HCEC 1CT (cell line): ENCODE measurements at places on chromosomes 2 and 18.
A peak's percentile ranks its signal among the peaks of the same experiment; 100 is the strongest.

DNA sequence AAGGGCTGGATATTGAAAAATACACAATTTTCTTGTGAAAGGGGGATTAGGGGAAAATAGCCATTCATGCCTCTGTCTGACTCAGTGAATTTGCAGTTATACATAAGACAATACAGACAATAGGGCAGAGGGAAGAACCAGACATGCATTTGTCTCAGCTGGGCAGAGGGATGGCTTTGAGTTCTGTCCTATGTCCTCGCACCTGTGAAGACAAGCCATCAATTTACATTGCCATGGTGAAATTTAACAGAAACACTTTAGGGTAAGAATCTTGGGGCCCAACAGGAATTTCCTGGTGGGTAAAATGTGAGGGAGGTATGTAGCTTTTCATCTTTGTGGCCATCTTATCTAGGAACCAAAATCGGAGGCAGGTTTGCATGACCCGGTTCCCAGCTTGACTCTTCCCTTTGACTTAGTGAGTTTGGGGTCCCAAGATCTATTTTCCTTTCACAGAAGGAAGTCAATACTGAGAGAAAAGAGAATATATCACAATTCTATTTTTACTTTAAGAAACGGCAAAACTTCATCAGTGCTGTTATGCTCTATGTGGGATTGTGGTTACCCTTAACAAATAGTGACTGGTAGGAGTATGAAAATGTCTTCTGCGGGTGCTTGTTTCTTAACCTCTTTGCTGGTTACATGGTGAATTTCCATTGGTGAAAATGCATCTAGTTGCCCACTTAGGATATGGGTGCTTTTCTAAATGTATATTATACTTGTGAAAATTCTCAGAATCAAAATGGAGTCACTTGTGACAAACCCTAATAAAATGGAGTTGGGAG is 221.8 kb downstream of the SPP2 start:
- no peak for DNase-seq

GRCh38 chr2:85468096-85468703 is 49.7 kb downstream of the SH2D6 start:
- DNase-seq: no peak

GRCh38 chr2:195984923-195985726 is 83.5 kb downstream of the DNAH7 start:
- DNase-seq: no peak

DNA sequence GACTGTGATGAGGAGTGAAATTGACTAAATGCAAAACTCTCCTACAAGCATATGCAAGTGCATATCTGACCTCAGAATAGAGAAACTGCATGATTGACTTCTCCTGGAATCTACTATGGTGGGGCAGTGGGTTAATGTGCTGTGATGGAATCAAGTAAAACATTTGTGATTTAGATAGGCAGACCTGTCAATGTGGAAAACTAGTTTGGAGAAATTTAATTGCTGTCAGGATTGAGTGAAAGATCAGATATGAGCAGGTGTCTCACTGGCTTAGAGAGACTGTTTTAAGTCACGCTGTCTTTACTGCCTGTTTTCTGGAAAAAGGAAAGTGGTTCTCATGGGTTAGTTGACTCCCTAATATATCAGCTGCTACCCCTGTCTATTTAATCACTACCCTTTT is 881.0 kb upstream of the CNTNAP5 start:
- DNase-seq: no peak

DNA sequence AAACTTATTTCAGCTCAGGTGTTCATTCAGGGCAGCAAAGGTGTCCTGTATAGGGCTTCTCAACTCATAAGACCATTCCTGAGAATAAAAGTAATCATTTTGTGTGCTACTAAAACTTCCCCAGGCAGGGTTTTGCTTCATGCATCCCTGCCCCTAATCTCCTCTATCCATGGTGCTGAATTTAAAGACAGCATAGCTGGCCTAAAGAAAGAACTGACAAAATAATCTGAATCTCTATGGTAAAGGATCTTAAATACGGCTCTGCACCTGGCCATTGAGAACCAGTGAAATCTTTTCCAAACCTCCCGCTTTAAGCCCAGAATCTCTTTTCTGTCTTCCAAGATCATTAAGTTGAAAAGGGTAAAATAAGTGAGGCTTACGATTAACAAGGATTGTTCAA is 292.1 kb upstream of the KLHL29 start:
- DNase-seq: no peak

GRCh38 chr2:227295806-227296205 is 29.2 kb upstream of the MFF start:
- DNase-seq: no peak

GRCh38 chr2:217887841-217888701 is 114.7 kb downstream of the TNS1 start:
- DNase-seq: no peak

DNA sequence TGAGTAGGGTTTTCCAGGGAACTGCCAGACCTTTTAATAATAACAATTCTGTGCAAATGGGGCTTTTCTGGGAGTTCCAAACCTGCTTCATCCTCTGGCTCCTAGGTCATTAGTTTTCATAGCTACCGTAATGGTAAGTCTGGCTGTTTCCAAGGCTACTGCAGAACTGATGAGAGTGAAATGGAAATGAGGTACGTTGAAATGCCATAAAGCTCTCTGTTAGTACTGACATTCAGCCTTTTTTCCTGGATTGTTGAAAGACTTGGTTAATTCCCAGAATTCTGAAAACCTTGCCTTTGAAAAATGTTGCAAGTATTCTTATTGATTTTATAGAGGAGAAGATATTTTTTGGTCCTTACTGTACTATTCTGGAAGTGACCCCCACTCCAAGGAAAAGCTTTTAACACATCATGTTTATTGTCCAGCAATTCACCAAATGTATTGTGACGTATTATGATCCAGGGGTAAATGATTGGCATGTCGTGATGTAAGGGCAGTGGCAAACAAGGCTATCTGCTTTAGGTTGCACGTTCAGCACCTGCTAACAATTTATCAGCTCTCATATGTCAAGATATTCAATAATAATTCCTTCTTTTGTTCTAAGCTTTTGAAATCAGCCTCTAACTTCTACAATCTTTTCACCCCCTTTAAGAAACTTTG is 767.0 kb upstream of the RAB6C start:
- DNase-seq: no peak

DNA sequence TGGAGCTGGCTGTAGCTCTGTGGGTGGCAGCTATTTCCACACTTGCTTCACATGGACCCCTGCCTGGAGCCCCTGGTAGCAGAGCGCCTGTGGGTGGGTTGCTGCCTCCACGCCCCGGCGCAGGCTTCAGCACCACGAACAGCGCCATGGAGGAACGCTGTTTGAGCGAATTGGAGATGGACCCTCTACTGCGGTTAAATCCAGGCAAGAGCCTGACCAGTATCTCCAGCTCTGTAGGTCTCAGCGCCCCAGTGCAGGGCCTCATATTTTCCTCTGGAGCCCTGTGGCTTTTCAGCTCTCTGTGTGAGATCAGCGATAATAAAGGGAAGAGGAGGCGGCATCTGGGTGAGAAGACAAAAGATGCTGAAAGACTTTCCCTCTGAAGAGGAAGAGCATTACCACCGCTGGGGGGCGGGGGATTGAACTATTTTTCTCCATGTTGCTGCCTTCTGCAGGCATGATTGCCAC is 12.0 kb downstream of the ONECUT2 start:
- DNase-seq: no peak

GRCh38 chr2:62660087-62660486 is 45.4 kb upstream of the EHBP1 start:
- DNase-seq: no peak

GRCh38 chr2:5908071-5908470 is 215.9 kb downstream of the SOX11 start:
- DNase-seq: no peak

GRCh38 chr2:174529916-174530315 is 43.1 kb upstream of the GPR155 start:
- DNase-seq: no peak

DNA sequence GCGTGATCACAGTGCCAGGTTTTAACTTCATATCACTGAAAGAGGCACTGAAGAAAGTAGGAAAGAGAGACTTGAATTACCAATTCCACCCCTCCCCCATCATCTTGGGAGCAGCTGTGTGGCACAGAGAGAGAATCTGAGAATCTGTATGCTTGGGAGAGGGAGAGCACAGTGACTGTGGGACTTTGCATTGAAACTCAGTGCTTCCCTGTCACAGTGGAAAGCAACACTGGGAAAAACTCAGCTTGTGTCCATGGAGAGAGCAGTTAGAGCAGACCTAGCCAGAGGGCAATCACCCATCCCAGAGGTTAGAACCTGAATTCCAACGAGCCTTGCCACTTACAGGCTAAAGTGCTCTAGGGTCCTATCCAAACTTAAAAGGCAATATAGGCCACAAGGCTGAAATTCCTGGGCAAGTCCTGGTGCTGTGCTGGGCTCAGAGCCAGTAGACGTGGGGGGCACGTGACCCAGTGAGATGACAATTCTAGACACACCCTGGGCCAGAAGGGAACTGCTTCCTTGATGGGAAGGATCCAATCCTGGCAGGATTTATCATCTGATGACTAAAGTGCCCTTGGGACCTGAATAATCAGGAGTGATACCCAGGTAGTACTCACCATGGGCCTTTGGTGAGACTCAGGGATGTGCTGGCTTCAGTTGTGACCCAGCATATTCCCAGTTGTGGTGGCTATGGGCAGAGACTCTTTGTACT is 15.5 kb upstream of the ABCB11 start:
- no peak for DNase-seq

- DNase-seq: no peak
Observed at GRCh38 chr2:42458396-42458795, 35.4 kb downstream of the KCNG3 start.

GRCh38 chr2:112821142-112821541 is 15.4 kb downstream of the IL1B start:
- no peak for DNase-seq

- peak; percentile 42 for DNase-seq
Observed at GRCh38 chr2:48092846-48093803, 186.8 kb upstream of the FBXO11 start.

DNA sequence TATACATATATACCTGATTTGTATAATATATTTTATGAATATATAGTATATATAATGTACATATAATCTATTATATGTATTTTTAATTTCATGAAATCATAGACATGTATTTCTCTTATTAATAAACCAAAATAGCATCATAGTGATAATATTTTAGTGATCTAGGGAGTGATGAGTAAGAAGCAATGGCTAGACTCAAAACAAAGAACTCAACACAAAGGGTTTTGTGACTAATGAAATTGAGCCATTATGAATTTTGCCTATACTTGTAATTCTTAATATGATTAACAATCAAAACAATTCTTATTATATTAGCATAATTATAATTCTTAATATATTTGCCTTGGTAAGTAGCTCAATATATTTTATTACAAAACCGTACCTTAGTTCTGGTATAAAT is 1614.1 kb upstream of the TMEFF2 start:
- DNase-seq: no peak

DNA sequence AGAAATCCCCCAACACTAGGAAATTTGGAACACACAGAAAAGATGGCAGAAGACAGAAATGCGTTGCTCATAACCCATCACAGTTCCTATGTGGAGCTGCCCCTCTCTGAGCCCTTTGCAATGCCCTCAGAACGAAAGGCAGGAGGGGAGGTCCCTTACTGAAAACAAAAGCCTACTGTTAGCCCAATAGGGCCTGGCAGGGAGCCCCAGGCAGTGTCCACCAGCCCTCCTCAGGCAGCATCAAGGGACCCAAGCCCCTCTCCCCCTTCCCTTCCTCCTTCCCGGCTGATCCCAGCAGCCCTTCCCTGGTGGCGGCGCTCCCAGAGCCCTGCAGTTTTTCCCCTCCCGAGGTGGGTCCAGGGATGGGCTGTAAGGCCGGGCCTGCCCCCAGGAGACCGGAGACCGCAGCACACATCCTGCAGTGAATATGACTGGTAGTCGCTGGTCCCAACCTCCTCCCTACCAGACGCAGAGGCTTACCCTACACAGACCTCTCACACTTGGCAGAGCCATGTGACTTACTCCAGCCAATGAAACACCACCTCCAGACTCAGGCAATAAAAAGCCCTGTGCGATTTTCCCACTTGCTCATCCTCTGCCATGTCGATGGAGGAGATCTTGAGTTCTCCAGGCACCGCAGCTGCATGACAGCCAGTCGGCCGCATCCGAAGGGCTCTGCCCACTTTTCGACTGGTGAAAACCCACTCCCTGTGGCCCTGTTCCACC is 19.4 kb upstream of the DUSP2 start:
- no peak for DNase-seq

DNA sequence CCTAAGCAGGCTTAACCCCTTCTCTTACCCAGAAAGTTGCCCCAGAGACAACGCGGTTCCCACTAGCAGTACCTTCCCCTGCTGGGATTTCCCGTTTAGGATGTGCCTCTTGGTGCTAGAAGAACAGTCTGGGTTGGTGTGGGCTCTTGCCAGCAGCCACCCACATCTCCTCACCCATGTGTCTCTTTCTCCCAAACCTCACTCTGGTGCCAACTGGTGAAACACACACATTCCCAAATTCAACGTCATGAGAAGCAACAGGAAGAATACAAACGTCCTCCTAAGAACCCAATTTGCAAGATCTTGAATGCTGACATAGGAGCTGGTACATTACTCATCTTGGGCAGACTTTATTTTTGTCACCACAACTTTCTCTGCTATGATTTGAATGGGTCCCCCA is 36.2 kb downstream of the DIPK1C start:
- no peak for DNase-seq

DNA sequence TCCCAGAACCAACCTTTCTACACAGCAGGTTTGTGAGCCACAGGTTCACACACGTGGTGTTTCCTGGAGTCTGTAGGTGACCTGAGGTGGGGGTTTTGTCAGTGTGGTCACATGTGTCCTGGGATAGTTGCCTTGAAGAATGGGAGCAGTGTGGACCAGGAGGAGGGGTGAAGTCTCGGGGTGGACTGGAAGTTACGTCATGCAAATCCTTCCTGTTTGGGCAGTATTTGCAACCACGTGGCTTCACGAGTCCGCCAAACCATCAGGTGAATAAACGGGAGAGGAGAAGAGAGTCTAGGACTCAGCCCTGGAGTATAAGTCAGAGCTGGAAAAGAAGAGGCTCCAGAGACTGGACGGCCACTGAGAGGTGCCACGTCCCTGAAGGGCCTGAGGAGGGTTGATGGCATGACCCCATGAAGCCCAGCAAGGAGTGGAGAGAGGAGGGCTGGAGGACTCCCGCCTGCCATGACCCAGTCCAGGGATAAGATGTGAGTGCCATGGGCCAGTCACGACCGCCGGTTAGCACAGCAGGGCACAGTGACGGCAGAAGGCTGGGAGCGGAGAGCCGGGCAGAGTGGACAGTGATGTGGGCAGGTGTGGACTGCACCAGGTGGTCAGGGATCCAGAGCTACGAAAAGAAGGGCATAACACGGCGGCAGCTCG is 16.5 kb downstream of the LPIN1 start:
- DNase-seq: no peak

DNA sequence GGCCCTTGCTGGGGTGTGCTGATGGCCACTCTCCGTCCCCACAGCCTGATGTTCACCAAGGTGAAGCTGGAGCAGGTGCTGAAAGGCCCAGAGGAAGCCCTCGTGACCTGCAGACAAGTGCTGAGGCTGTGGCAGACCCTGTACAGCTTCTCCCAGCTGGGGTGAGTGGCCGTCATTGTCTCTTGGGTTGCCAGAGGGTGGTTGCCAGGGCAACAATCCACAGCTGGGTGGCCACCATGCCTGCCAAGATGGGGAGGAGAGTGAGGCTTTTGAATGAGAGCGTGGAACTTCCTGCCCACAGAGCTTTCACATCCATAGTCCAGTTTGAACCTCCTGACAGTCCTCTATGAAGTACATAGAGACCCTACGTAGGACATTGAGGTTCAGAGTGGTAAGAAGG is 108.8 kb downstream of the STPG4 start:
- no peak for DNase-seq

GRCh38 chr2:232447638-232448303 is 8.2 kb upstream of the ALPI start:
- no peak for DNase-seq

- no peak for DNase-seq
Observed at GRCh38 chr18:79738041-79738461, 58.4 kb downstream of the CTDP1 start.
